ENCODE measurements at places on chromosomes 3 and 15.

DNA sequence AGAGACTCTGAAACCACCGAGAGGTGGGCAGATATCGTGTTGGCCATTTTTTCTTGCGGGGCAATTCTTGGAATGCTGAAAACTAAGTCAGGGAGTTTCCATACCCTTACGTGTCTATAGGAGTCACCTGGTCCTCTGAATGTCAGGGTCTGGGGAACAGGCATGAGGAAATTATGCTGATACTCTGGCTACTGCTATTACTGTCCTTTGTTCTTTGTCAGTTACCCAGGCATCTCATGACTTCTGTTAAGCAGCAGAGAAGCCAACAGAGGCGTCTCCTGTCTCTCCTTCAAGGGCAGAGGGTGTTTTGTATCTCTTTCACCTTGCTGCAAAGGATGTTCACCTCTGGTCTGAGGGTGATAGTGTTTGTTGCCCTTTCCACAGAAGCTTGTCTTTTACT is 559.5 kb upstream of the CCDC54 start:
- DNase-seq = no peak

DNA sequence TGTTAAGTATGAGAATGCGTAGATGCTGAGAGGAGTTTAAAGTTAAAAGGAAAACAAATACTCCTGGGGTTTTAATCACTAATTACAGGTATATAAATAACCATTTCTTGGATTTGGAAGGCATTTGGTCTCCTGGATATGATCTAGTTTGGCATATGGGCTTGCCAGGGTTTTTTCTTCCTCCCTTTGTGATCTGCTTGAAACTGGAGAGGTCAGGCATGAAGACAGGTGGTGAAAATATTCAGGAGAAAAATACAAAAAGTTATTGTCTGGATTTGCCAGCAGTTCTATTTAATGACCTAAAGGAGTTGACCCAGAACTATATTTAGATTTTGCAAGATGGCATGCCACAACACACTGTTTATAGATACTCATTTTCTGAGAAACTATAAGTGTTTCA is 136.3 kb downstream of the DIPK2A start:
- DNase-seq = no peak

GRCh38 chr3:192835818-192836815 is 81.5 kb downstream of the MB21D2 start:
- DNase-seq = no peak

- DNase-seq = no peak
These were observed 357.8 kb upstream of the TBL1XR1 start for GRCh38 chr3:177554895-177555759.

- DNase-seq = no peak
These were observed 17.0 kb downstream of the CELF6 start for GRCh38 chr15:72302955-72303354.

- no peak for DNase-seq
These were observed 116.8 kb downstream of the CHST2 start for GRCh38 chr3:143236226-143236964.

DNA sequence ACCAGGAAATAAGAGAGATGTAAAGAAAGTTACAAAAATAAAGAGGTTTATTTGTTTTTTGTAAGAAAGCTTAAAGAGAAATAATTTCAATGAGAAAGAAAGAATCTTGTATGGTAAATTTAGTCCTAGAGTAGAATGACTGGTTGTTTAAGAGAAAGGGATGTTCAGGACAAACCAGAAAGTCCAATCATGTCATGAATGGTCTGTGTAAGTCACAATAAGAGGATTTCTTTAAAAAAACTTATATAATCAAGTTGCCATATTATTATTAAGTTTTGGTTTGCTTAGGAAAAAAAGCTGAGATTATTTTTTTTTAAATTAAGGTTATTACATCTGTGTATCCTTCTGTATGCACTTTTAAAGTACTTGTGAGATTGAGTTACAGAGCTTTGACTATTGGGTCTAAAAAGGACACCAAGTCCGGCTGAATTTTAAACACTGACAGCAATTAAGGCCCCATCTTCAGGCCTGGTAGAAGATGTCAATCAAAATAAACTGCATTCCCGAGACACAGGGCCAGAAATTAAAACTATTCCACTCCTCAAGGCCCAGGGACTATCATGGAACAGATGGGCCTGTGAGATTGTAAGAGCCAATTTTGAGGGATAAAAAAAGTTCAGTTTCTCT is 12.2 kb downstream of the ERICH6 start:
- no peak for DNase-seq

DNA sequence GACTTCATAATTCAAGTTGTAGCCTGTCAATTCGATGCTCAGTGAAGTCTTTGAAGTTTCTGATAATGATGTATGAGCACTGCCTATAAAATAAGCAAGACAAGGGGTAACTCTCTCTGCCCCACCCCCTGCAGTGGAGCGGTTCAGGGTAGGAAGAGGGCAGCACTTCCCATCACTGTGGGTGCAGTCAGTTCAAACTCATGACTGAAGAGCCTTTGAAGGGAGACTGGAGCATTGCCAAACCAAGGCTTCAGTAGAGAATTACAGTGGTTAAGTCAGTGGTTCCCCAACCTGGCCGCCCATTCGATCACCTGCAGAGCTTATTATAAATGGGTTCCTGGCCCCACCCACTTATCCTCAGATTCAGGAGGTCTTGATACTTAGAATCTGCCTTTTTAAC is 190.6 kb downstream of the SHQ1 start:
- DNase-seq = no peak

- DNase-seq = no peak
These were observed 12.9 kb downstream of the NISCH start for GRCh38 chr3:52468336-52468735.

- no peak for DNase-seq
These were observed 98.1 kb downstream of the SSR3 start for GRCh38 chr3:156456771-156457224.

DNA sequence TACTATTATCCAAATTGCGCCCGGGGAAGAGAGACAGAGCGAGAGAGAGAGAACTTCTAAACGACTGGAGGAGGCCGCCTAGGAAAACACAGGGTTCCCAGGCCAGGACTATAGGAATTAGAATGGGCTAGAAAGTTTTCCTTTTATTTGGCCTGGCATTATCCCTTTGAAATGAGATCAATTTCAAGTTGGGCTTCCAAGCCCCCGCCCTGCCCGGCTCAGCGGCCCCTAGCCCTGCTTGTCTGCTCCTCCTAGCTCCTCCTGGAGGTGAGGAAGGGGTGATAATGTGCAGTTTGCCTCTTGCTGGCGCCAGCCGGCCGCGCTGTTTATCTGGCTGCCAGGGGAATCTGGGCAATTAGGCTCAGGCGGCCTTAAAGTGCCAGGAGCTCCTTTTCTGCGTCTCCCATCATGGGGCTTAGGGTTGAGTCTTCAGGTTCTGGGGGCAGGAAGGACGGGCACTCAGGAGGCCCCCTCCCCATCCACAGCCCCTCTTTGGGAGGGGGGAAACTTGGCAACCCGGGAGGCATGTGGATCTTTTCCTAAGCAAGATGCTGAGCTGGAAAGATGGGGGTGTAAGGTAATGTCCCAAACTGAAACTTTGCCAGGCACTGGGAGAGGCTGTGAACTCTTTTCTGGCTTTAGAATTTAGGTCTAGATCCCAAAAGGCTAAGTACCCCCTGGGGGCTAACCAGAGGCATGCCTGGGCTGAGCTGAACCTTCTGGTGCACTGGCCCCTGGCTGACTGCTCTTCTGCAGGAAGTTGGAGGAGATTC is 5.5 kb downstream of the SMAD6 start:
- DNase-seq = no peak

GRCh38 chr3:122510878-122511535 is 3.7 kb downstream of the KPNA1 start:
- no peak for DNase-seq

DNA sequence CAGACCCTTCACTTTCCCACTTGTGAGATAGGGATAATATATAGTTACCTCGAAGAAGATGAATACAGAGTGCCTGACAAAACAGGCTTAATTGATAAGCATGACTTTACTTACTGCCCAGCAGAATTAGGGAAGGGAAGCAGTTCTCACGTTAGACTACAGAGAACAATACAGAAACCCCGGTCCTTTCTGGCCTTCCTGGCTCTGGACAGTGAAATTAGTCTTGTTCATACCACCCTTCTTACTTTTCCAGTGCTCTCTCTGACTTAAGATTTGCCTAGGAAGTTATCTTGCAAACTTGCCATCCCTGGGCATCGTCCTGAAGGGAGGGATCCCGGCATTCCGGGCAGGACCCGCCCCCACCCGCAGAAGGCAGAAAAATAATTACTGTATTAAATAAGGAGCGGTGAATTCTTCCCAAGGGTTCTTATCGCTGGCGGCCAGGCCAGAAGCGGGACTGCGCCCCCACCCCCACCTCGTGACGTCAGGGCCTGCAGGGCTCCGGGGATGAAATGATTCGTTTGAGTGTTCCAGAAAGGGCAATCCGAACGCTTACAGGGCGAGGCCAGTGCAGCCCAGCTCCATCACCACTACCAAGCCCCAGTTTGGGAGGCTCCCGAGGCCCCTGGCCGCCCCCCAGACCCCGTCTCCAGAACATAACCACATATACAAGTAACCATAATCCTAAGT is 8.4 kb downstream of the SOX2 start:
- no peak for DNase-seq

GRCh38 chr15:96340348-96340597 is 9.8 kb downstream of the NR2F2 start:
- DNase-seq = no peak

DNA sequence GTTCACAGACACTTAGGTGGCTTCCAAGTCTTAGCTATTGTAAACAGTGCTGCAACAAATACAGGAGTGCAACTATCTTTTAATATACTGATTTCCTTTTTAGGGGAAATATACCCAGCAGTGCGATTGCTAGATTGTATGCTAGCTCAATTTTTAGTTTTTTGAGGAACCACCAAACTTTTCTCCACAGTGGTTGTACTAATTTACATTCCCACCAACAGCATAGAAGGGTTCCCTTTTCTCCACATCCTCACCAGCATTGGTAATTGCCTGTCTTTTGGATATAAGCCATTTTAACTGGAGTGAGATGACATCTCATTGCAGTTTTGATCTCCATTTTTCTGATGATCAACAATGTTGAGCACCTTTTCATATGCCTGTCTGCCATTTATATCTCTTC is 58.9 kb downstream of the ZNF148 start:
- DNase-seq = no peak

GRCh38 chr3:23994244-23994569 is 49.1 kb downstream of the NR1D2 start:
- no peak for DNase-seq

DNA sequence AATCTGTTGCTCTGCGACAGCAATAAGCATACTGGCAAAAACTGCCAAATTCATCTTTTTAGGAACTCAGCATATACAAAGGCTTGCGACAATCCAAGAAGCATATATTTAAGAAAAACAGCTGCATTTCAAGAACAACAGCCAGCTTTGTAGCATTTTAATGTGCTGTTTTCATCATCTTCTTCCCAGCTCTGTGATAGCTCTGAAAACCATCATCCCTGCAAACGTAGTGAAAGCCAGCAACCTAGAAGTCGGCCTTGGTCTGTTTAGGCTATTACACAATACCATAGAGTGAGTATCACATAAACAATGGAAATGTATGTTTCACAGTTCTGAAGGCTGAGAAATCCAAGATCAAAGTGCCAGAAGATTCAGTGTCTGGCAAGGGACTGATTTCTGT is 187.5 kb downstream of the NAALADL2 start:
- DNase-seq = no peak

DNA sequence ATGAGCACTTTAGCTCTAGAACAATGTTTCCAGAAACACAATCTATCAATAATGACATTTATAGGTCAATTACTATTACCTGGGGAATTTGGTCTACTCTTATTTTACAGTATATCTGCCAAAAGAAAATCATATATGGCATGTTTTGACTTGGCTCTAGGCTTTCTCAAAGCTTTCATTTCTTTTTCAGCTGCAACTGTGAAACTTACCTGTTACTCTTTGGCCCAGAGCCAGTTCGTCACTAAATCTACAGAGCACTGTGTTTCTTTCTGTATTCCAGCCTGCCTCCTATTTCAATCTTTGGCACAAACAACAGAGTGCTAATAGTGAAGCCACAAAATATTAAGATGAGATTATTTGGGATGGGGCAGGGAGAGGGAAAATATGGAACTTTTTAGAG is 76.0 kb downstream of the P2RY1 start:
- no peak for DNase-seq

DNA sequence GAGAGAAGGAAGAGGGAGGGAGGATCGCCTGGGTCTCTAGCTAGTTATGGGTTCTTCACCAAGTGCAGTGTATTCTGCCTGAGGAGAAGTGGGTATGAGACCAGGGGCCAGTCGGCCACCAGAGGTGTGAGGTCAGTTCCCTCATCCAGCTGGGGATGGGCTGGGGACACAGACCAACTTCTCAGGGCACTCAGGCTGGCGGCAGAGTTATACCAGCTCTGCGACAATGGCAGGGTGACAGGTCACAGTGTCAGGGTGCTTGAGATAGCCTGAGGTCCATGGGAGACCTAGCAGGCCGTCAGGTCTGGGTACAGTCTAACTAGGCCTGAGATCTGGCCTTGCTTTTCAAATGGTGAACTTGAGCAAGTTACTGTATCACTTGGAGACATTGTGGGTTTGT is 31.4 kb upstream of the PLXNA1 start:
- no peak for DNase-seq

- DNase-seq = no peak
These were observed 12.1 kb downstream of the LACTB start for GRCh38 chr15:63133786-63134185.

GRCh38 chr15:48703544-48703943 is 58.0 kb upstream of the FBN1 start:
- no peak for DNase-seq

DNA sequence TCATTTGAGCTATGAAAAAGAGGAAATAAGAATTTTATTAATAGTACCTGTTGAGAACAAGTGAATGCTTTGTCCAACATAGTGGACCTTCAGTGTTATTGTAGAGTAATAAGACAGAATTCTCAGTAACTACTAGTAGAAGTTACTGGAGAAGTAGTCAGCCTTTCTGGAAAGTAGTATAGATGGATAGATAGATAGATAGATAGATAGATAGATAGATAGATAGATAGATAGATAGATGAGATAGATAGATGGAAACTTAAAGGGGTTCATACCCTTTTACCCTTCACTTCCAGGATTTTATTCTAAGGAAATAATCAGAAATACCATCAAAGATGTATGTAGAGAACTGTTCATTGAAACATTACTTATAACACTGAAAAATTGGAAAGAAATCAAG is 5.2 kb downstream of the FAM162A start:
- no peak for DNase-seq

DNA sequence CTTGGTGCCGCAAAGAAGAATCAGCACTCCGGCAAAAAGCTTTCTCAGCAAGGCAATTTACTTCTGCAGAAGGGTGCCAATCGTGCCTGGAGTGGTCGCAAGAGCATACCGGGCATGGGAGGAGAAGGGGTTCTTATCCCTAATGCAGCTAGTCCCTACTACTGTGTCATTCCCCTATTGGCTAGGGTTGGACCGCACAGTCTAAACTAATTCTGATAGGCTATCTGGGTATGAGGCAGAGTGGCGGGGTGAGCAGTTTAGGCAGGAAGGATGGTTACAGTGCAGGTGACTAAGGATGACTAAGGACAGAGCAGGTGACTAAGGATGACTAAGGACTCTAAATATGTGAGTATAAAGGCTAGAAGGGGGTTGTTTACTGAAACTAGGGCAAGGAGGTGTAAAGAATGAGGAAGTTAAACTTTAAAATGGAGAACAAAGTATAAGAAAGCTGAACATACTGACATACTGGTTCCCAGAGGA is 52.9 kb downstream of the PGBD4 start:
- no peak for DNase-seq

GRCh38 chr3:194139071-194139813 is 3.3 kb downstream of the HES1 start:
- DNase-seq = no peak

GRCh38 chr3:181824961-181825360 is 113.2 kb downstream of the SOX2 start:
- DNase-seq = no peak
